ENCODE measurements at places on chromosomes 7 and 10.

GRCh38 chr7:139682136-139683013 lies 95.4 kb downstream of the HIPK2 start:
- DNase-seq, result no peak

DNA sequence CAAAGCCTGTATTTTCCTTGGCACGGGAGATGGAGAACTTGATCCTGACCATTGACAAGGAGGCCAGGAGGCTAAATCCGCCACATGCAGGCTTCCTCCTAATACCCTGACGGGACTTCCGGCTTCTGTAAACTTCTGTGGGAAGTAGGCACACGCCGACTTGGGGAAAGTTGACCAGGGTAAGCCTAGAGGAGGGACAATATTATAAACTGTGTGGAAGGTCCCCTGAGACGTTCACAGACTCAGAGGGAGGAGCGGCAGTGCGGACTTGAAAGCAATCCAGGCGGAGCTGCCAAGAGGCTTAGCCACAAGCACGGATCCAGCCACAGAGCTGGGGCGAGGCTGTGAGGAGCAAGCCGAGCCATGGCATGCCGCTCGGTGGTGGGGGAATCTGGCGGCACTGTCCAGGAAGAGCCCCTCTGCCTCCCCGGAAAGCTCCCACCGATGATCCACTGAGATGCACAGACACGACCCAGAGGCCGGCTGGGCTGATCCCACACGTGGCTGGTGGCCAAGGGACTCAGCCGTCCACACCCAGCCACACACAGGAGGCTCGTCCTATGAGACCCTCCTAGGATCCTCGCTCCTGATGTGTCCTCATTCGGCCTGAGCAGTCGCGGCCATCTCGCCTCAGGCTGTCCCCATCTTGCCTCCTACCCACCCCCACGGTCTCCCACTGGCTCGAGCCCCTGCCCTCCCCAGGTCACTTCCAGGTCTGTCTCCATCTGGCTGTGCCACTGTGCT lies 40.0 kb upstream of the INSIG1 start:
- no peak for DNase-seq

DNA sequence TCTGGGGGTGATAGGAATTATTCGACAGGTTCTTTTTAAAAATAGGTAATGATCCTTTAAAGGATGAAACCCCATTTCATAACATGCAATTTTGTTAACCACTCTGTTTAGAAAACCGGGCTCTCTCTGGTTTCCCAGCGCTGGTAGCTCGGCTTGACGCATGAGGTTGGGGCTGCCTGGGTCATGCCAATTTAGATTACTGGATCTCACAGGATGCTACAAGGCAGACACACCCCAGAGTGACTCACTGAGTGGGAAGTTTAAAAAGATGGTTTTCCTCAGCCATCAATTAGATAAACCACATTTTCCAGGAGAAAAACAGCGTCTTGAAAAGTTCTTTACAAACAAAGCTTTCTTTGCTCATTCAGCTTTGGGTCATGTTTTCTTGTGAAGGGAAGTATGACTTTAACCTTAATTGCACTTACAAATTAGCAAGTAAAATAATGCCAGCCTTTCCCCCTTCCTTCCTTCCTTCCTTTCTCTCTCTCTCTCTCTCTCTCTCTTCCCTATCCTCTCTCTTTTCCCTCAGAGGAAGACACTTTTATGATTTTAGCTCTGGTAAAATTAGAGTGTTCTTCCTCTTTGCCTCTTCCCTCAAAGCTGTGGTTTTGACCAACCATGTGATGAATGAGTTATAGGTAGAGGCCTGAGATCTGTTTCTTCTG lies 99.8 kb downstream of the EPDR1 start:
- no peak for DNase-seq

DNA sequence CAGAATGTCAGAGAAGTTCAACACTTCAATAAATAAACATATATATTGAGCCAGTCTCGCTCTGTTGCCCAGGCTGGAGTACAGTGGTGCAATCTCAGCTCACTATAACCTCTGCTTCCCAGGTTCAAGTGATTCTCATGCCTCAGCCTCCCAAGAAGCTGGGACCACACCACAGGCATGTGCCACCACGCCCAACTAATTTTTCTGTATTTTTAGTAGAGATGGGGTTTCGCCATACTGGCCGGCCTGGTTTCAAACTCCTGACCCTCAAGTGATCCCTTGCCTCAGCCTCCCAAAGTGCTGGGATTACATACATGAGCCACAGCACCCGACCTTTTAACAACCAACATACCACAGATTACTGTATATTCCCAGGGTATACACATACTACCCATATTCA lies 134.2 kb downstream of the JMJD1C start:
- no peak for DNase-seq

GRCh38 chr7:125326666-125327255 lies 397.1 kb upstream of the POT1 start:
- DNase-seq, result no peak

DNA sequence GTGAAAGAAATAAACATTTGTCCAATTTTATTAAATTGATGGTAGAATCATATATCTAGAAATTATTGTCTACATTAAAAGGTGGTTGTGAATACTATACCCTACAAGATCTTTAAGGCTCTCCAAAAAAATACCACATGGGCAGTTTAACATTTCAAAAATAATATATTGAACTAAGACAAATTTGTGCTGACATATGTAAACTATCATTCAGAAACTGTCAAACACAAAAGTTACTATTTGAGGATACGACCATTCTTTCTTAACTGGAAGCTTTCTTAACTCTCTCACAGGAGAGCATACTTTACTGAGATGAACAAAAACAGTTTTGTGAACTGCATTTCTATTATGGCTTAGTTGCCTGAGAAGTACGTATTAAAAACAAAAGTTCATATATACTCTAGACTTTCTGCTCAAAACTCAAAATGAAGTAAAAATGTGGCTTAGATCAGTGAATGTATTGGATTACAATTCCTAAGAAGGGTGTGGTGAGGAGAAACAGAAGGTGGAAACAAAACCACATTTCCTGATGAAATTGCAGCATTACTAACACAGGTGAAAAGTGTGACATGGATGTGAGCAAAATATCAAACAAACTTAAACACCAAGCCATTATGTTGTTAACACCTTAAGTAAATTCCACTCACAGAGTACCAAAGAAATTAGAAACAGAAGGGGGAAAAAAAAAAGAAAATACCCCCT lies 138.5 kb downstream of the SEMA3A start:
- DNase-seq, result no peak

DNA sequence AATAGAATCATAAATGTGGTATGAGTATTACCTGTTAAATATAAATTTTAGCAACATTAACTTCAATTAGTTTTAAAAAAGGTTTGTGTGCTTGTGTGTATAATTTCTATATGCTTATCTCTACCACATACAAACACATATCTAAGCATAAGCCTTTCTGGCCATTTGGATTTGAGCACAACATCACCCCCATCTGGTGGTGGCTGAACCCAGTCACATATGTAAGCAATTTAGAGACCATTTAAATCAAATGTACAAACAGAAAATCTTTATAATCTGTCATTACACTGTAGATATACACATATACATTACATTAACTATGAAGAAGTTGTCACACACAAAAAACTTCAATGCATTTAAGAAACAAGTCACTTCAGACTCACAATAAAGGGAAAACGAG lies 31.7 kb downstream of the GPR22 start:
- DNase-seq, result peak; percentile 28

DNA sequence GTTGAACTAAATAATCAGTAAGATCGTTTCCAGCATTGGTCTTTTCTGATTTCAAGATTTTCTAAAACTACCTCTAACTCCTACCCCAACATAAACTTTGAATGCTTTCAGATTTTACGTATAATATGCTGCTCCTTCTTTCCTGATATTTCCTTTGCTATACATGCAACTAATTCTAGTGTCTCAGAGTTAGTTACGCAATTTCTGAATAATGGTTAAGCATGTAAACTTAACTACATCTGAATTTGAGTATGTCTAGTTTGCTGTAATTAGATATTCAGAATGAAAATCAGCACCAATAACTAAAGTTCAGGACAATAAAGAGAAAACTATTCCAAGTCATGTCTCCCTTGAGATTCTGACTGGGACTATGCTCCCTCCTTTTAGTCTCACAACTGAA lies 71.0 kb downstream of the SEMA3C start:
- DNase-seq, result no peak

DNA sequence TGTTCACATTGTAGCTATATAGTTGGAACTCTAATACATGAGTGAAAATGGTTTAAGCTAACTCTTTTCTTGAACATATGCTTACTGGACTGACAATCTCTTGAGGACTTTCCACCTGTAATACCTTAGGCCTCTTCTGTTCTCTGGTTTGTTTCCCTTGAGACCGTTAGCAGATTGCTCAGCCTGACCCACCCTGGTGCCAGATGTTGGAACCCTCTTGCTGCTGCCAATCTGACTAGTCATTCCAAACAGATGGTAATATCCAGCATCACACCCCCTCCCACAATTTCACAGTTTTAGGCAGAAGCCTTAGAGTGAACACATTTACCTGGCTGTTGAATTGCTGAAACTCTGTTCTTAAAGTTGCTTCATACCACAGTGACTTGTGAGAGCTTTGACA lies 18.7 kb downstream of the CALD1 start:
- DNase-seq, result no peak

- no peak for DNase-seq
These were observed 565.4 kb upstream of the AUTS2 start for GRCh38 chr7:69032848-69033247.

All from Jurkat, Clone E6-1 (cell line).